GM20000 (cell line): ENCODE measurements at places on chromosomes 4 and X.

- no peak for DNase-seq
Measured at GRCh38 chr4:188661502-188661901, 522.3 kb downstream of the TRIML1 start.

- no peak for DNase-seq
Measured at GRCh38 chrX:108000751-108001150, 18.6 kb upstream of the TEX13B start.

DNA sequence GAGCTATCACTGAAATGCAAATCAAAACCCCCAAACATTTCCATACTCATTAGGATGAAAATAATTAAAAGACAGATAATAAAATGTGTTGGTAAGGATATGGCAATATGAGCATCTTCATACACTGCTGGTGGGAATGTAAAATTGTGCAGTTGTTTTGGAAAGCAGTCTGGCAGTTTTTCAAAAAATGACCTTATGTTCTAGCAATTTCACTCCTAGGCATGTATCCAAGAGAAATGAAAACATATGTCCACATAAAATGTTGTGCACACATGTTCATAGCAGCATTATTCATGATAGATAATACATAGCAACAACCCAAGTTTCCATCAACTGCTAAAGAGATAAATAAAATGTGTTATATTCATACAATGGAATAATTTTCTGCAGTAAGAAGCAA, 14.8 kb upstream of the GPRASP2 start:
- DNase-seq = no peak

- DNase-seq = no peak
Measured at GRCh38 chr4:157372154-157372553, 151.6 kb downstream of the GRIA2 start.

DNA sequence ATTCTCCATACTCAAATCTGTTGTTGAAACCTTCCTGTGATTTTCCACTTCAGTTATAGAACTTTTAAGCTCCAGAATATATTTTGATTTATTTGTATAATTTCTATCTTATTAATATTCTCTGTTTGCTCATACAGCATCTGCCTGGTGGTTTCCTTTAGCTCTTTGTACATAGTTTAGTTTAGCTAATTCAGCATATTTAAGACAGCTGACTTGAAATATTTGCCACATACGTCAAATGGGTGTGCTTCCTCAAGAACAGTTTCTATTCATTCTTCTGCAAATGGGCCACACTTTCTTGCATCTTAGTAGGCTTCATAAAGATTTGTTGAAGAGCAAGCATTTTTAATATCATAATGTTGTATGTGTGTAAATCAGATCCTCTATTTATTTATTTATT, 101.8 kb downstream of the MAGEC1 start:
- DNase-seq = no peak

GRCh38 chr4:78439328-78439727, 112.2 kb upstream of the ANXA3 start:
- DNase-seq = no peak

- no peak for DNase-seq
Measured at GRCh38 chrX:129622757-129623301, 31.9 kb downstream of the APLN start.

DNA sequence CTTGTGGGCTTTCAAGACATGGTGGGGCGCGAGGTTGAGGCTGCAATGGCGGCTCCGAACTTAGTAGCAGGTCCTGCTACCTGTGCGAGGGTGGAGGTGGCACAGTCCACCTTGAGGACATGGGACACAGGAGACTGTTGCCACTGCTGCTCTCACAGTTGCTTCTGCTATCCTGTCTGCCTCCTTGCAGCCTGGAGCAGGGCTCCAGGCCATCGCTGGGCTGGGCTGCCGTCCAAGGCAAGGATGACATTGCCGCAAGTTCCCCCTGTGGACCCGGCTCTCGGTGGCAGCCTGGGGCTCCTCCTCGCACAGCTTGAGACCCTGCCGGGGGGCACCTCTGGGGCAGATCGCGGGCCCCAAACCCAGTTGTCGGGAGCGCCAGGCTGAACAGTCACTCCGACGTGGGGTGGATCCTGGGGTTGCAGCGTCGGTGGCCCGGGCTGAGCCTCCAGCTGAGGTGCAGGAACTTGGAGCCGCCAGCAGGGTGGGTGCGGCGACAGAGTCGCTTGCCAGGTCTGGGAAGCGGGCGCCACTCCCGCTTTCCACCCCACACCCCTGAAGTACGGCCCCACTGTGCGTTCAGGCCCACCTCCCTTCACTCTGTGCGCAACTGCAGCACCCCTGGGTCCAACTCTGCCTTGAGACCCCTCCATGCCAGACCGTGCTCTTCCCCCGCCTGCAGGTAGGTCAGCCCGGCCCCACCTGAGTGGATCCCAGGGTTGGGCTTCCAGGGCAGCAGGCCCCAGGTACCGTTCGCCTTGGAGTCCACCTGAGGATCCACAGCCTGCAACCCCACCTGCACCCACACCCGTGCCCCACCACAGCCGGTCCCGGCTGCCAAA, 192.7 kb upstream of the NUDT6 start:
- no peak for DNase-seq

GRCh38 chr4:124037236-124037635, 640.6 kb downstream of the SPRY1 start:
- DNase-seq = no peak

- DNase-seq = no peak
Measured at GRCh38 chrX:2159393-2159792, 341.4 kb downstream of the DHRSX start.

GRCh38 chr4:75908555-75908954, 6.3 kb upstream of the PPEF2 start:
- no peak for DNase-seq

GRCh38 chr4:176726803-176727202, 65.9 kb downstream of the VEGFC start:
- no peak for DNase-seq

DNA sequence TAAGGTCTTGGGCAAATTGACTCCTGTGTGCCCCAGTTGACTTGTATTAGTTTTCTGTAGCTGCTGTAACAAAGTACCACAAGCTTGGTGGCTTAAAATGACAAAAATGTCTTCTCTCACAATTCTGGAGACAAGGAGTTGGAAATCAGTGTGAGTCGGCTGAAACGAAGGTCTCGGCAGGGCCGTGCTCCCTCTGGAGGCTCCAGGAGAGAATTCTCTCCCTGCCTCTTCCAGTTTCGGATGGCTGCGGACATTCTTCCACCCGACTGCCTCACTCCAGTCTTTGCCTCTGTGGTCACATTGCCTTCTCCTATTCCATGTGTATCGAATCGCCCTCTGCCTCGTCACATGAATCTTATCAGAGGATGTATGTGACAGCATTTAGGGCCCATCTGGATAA, 66.0 kb upstream of the PHOX2B start:
- DNase-seq = no peak

DNA sequence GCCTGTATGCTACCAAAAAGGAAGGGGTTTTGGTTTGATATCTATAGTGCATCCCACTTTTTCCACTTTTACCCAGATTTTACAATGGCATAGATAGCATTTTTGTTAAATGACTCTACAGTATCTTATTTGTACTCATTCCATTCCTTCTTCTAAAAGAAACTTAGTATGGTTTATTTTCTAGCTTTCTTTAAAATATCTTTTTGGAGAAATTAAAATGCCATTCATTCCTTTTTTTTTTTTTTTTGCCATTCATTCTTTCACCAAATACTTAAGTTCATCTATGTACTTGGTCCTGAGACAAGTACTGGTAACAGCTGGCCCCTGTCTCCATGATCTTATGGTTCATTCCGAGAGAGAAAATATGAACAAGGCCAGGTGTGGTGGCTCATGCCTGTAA, 49.1 kb downstream of the MID1 start:
- no peak for DNase-seq

DNA sequence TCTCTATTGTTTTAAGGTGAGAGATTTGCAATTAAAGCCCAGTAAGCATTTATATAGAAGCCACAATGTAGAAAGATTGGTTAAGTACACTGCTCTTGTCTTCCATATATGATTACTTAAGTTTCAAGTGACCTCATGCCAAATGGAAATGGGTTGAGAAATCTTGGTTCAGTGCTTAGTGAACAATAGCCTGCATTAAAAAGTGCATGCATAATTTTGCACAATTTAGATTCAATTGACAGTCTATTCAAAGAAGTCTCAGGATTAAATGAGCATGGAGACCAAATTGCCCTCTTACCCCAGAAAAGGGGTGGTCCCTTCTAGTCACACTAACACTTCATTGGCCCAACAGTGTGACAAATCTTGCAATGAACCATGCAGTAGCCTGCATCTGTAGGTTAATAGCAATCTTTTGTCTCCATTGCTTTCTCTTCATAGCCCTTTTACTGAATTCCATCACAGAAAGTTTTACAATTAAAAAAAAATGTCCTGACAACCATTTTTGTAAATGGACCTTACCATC, 93.6 kb downstream of the HHIP start:
- no peak for DNase-seq

- no peak for DNase-seq
Measured at GRCh38 chrX:274904-275475, 6.2 kb upstream of the PLCXD1 start.

GRCh38 chr4:154686838-154687237, 57.0 kb upstream of the LRAT start:
- no peak for DNase-seq

GRCh38 chr4:98652996-98653395, 5.4 kb downstream of the TSPAN5 start:
- DNase-seq = no peak

GRCh38 chr4:931194-931959, 739 bp downstream of the GAK start:
- peak; percentile 41 for DNase-seq

DNA sequence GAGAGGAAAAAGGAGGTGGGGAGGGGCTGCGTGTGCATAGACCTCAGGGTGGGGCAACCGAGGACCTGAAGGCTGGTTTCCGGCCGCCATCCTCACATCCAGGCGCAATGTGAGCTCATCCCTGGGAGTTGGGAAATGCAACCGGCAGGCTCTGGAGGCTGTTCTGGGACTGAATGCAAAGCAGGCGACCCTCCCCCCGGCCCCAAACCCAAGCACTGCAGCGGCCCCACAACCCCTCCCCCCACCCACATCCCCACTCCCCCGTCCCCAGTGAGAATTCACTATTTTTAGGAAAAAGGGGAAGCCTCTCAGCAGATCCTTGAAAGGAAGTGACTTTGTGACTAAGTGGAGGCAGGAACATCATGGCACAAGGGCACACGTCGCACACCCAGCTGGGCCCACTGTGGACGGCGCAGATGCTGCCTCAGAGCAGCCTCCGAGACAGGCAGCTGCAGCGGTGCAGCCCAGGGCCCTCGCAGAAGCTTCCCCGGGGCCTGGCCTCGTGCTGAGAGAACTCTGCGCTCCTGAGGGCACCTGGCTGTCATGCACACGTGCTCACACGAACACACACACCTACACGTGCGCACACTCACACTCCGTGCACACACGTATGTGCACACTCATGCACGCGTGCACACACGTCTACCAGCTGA, 1.3 kb upstream of the PDE6B start:
- DNase-seq = no peak

DNA sequence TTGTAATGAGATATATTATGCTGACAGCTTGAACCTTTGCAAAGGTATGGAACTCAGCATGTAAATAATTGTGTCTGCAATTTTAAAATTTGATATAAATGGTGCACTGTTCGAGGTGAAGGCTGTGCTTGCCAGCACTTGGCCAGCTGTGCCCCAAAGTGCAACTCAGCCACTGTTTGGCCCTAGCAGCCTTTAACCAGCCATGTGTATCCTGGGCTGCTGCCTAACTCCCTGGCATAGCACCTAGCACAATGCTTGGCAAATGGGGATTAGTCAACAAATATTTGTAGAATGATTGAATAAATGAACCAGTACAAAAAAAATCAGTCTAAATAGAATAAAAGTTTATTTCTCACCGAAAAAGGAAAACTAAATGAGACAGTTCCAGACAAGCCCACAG, 83.8 kb upstream of the ZIC3 start:
- DNase-seq = no peak

DNA sequence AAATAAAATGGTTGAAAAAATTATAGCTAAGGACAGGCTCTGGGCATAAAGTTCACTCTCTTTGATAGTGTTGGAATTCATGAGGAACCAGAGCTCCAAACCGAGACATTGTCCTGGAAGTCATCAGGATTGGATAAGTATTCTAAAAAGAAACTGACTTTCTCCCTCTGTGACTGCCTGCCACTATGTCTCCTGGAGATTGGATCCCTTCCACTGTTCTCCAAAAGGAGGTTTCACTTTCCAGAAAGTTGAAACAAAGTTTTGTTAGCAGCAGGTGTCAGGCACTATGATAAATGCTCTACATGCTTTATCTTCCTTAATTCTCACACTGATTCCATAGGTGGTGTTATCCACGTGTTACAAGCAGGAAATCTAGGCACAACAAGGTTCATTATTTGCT, 16.8 kb downstream of the BANK1 start:
- DNase-seq = no peak

- no peak for DNase-seq
Measured at GRCh38 chr4:60817609-60818008, 382.5 kb upstream of the ADGRL3 start.

GRCh38 chr4:47838445-47838844, 578 bp upstream of the CORIN start:
- DNase-seq = no peak

- DNase-seq = no peak
Measured at GRCh38 chr4:105470766-105471165, 3.1 kb downstream of the PPA2 start.

DNA sequence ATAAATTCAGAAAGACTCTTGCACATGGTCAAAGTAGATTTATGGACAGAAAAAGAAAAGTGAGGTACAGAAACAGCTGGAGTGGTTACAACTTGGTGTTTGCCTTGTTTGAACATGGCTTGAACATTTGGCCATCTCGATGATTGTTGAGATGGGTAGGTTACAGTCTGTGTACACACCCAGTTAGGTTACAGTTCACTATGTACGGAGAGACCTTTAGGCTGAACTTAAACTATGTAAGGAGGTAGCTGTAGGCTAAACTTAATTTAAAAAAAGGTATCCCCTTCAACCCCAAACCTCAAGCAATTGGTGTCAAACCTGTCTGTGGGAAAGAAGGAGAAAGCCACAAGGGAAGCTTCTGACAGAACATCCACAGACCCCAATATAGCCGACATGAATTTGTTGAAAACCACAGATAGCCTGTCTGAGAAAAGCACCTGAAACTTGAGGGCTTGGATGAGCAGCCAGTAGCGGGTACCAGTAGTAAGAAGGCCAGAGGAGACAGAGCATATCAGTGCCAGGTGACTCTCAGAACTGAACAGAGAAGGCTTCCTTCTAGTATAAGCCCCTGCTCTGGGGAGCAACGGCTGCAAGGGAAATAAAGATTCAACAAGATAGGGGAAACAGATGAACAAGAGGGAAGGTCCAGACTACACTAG, 247.9 kb upstream of the GALNTL6 start:
- no peak for DNase-seq

- no peak for DNase-seq
Measured at GRCh38 chr4:24978291-24979075, 52.3 kb downstream of the LGI2 start.
